ENCODE measurements at places on chromosomes 4 and X.

GRCh38 chr4:11338956-11339782 is 89.5 kb downstream of the HS3ST1 start:
- ATAC-seq: no peak

DNA sequence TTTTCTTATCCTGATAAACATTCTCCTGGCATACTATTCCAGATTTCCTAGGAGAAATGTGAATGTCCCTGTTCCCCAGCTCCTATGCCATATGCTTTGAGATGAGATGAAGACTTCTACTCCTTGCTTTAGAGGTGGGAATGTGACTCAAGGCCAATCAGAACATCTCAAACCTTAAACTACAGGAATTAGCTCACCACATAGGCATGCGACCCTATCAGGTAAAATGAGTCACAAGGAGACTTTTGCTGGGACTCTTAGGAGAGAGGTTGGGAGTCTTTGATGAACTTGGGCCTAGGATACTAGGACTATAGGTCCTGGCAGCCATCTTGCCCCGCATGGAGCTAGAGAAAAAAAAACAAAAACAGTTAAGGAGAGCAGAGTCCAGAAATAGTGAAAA is 5.8 kb upstream of the USO1 start:
- no peak for ATAC-seq

DNA sequence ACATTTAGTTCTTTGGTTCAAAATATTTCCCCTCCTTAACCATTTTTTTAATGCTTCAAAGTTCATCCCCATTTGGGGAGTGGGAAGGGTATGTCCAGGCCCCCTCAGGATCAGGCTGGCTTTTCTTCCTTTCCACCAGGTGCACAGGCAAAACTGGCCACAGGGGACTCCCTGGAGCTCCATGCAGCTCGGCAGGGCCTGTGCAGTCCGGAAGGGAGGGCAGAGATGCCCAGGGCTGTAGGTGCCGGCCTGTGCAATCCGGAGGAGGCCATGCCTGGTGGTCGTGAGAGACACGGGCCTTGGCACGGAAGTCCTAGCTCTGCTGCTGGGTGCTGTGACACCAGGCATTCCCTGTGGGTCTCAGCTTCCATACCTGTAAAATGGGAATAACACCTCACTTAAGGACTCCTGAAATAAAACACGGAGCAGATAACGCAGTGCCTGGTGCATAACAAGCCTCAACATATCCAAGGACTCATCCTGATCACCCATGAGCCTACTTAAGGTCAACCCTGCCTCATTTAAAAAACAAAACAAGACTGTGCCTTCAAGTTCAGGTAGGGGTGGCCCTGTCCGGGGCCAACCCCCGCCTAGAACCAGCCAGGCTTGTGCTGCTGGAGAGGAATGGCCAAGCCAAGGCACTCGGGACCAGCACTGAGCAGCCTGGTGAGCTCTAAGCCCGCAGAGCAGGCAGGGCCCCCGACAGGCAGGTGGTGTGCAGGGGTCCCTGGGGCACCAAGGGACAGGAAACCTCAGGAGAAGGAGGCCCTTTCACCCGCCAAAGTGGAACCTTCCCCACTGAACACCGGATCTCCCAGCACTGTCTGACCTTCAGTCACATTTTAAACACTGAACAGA is 21.2 kb upstream of the CYP4V2 start:
- ATAC-seq: peak; percentile 49

DNA sequence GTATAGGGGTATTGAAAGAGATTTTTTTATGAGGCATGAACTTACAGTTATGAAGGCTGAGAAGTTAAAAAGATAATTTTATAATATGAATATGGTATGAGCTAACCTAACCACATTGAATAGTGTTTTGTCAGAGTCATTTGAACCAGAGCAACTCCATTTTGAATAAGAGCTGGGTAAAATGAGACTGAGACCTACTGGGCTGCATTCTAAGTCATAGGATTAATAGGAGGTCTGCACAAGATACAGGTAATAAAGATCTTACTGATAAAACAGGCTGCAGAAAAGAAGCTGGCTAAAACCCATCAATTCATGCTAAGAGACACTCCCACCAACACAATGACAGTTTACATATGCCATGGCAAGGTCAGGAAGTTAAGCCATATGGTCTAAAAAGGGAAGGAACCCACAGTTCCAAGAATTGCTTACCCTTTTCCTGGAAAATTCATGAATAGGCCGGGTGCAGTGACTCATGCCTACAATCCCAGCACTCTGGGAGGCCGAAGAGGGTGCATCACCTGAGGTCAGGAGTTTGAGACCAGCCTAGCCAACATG is 209.2 kb downstream of the TECRL start:
- no peak for ATAC-seq

DNA sequence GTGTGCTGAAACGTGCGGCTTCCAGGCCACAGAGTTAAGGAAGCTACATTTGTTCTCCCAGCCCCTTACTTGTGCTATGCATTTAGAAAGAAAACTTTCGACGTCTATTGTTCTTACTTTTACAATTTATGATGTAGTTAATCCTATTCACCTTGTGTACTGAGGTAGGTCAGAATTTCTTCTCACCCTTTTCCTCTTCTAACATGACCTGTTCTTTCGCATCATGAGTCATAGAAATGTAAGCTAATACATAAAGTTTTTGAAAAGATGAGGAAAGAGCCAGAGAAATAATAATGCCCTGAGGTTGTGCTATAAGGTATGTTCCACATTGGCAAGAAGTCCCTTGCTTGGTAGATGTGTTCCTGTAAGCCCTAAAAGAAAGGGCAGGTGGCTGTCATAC is 298.3 kb downstream of the TRIML1 start:
- ATAC-seq: no peak

- peak; percentile 90 for ATAC-seq
Measured at GRCh38 chrX:150913511-150913910, 15.0 kb upstream of the CD99L2 start.

DNA sequence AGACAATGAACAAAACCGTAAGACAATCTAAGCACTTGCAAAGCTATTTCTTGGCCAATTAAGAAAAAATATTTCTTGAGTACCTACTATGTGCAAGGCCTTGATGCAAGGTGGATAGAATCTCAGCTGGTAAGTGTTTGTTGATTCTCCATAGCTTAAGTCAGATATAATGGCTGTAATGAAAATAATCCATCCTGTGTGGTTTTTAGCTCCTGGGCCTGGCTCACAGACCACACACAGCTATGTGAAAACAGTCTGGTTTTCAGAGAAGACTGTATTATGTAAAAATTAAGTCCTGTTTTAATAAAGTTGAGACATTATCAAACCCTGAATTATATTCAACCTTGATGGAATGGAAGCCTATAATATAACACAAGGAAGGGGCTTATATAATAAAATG is 7.8 kb upstream of the DDIT4L start:
- no peak for ATAC-seq

- ATAC-seq: no peak
Measured at GRCh38 chrX:150542846-150543229, 25.6 kb upstream of the MTM1 start.

- ATAC-seq: no peak
Measured at GRCh38 chrX:124280294-124280902, 52.1 kb upstream of the TEX13D start.

- peak; percentile 93 for ATAC-seq
Measured at GRCh38 chr4:163679189-163679588, 184.7 kb downstream of the TMA16 start.

All from SK-N-SH treated with all-trans-retinoic acid at 6 μM for 48 hours (cell line).